GM06990 (cell line): ENCODE measurements at places on chromosomes 2 and 18.

GRCh38 chr2:120393456-120393855 lies 47.5 kb downstream of the INHBB start:
- DNase-seq: no peak

GRCh38 chr2:68916226-68916625 lies 36.5 kb downstream of the GKN2 start:
- no peak for DNase-seq

- DNase-seq: no peak
These were observed 1046.0 kb upstream of the TMEFF2 start for GRCh38 chr2:193240752-193241151.

GRCh38 chr2:159193791-159194190 lies 92.7 kb downstream of the WDSUB1 start:
- no peak for DNase-seq

DNA sequence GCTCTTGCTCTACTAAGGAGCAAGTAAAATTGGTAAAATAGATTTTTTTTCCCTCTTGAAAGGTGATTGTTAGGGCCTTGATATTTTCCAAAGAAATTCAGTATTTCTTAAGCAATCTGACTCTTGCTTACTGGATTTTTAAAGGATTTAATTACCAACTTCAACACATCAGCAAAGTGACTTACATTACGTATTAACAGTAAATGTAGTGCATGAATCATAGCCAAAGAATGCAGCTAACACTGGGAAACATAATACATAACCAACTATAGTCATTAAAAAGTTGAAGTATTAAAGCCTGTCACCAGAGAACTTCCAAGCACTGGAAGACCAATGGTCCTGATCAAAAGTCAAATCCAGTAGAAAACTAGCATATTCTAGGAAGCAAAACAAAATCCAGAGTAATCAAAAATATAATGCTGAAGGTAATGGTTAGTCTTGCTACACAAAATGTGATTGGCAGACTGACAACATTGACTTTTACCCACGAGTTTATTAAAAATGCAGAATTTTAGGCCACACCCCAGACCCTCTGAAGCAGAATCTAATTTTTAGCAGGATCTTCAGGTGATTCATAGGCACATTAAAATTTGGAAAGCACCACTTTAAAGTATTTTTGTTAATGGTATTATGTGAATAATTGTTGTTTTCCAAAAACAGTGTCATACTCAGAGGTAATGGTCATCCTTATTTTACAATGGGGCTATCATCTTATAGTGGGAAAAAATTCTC lies 31.8 kb upstream of the CAVIN2 start:
- DNase-seq: no peak

DNA sequence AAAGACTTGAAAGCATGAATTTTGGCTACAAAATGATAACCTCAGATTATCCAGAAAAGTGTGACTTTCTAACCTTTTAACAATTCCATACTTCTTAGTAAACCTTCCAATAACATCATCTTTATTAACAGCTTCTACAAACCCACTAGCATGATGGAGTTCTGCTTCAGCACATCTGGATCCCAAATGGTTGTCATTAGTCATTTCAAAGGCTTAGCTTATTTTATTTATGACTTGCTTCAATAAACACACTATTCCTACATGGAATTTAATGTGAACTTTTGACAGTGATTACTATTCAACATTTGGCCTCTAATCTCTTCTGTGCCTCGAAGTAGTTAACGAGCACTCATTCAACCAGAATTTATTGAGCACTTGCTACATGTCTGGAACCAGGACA lies 808.3 kb downstream of the TSN start:
- no peak for DNase-seq

GRCh38 chr2:196131384-196131937 lies 39.9 kb downstream of the STK17B start:
- peak; percentile 29 for DNase-seq

DNA sequence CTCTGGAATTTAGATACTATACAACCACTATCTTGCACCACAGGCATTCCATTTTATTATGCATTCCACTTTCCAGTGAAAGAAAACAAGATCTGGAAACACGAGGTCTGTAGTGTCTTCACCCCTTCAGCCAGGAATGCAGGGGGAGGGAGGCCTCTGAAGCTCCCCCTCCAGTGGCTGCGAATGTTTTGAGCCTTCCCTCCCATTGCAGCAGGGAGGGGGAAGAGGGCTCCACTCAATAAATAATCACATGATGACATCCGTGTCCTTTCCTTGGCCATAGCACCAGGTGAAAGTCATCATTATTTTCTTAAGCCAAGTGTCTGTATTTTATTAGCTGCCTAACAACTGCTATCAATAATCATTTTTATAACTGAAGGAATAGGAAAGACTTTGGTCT lies 38.6 kb downstream of the ALPK2 start:
- DNase-seq: no peak

- no peak for DNase-seq
These were observed 670.0 kb upstream of the ACVR2A start for GRCh38 chr2:147174824-147175254.

GRCh38 chr2:99619151-99619550 lies 129.3 kb upstream of the REV1 start:
- DNase-seq: no peak

- DNase-seq: no peak
These were observed 155.0 kb upstream of the OTX1 start for GRCh38 chr2:62895632-62896009.
